ENCODE measurements at places on chromosomes 1 and 21. TPM values are rescaled to one million over a fixed set of nuclear protein-coding genes. Genes with fewer than 3 reads are reported as not detected.

GRCh38 chr1:155210314-155211104 is 2.0 kb downstream of the MTX1 start:
- peak overlapping the region; percentile 83 for H3K4me3 ChIP-seq

DNA sequence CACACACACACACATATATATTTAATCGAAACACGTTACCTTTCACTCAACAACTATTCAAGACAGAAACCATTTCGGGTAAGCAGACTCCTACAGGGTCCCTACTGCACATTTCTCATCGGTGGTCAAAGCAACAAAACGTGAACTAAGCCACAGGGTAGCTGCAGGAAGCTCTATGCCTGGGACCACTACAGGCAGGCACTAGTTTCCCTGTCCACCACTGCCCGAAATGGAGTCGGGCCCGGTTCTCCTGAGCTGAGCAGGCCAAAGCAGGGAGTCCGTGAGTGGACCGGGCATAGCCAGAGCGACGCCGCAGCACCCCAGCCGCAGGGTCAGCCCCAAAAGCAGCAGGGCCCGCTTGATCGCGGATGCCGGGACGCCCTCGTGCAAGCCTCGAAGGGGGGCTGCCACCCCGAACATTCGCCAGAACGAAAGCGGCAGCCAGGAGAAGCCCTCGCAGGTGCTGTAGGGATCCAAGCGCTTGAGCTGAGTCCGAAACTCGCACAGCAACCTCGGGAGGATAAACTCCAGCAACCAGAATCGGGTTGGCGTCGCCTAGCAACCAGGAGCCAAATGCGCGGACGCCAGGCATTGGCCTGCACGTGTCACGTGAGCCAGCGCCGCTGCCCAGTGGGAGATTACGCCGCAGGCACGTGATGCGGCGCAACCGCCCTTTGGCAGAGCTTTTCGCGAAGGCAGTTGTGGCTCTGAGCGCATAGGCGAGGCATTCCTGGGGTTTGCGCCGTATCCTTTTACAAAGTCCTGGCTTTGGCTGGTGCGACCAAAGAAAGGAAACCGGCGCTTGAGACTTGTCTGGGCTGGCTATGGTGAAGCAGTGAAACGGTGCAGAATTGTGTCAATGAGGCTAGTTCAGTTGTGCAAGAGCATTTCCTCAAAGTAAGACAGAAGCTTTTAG is 13.9 kb upstream of the DDI2 start:
- peak overlapping the region; percentile 33 for H3K27ac ChIP-seq
- peak overlapping the region; percentile 58 for H3K4me3 ChIP-seq
- peaks cover 11% of the 10 kb centered on the region for H3K4me1 ChIP-seq
- H3K36me3 ChIP-seq, result no peaks in the 10 kb centered on the region
- H3K27me3 ChIP-seq, result peaks cover 10% of the 10 kb centered on the region
- peak; percentile 96 for DNase-seq

DNA sequence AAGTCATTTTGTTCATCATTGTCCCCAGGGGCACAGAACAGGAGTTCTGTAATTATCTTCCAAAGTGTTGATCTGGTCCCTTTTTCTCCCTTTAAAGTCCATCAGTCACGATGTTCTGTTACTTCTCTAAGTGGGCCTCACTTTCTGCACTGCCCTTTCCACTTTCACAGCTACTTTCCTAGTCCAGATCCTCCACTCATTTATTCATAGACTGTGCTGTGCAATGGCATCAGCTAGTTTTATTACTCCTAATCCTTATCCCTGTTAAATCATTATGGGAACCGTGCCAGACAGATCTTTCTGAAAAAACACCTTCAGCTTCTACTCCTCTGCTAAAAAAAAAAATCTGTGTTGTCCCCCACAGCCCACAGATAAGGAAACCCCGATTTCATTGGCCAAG is 64.0 kb upstream of the BCL10 start:
- H3K27me3 ChIP-seq, result peaks cover 52% of the 10 kb centered on the region
- H3K27ac ChIP-seq, result no peak overlapping the region
- DNase-seq, result no peak
- H3K4me1 ChIP-seq, result no peaks in the 10 kb centered on the region
- H3K4me3 ChIP-seq, result no peak overlapping the region

GRCh38 chr1:59128239-59128736 is 168.6 kb upstream of the FGGY start:
- H3K4me3 ChIP-seq, result no peak overlapping the region
- H3K4me1 ChIP-seq, result peaks cover 18% of the 10 kb centered on the region
- H3K36me3 ChIP-seq, result peaks cover 8% of the 10 kb centered on the region
- H3K27ac ChIP-seq, result no peak overlapping the region
- H3K27me3 ChIP-seq, result peaks cover 5% of the 10 kb centered on the region

DNA sequence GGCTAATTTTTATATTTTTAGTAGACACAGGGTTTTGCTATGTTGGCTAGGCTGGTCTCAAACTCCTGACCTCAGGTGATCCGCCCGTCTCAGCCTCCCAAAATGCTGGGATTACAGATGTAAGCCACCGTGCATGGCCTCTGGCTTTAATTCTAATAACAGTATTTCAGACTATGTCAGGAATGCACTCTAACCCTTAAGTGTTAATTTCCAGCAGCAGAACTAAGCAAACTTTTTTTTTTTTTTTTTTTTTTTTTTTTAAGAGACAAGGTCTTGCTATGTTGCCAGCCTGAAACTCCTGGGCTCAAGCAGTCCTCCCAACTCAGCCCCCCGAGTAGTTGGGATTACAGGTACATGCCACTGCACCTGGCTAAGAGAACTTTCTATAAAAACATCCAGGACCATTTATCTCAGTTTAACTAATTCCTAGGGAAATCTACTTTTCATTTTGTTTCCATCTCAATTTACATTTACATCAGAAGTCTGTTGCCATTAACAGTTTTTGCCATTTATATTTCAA is 6.5 kb downstream of the DCAF8 start:
- H3K4me3 ChIP-seq, result no peak overlapping the region
- peaks cover 24% of the 10 kb centered on the region for H3K36me3 ChIP-seq
- no peaks in the 10 kb centered on the region for H3K27me3 ChIP-seq
- H3K4me1 ChIP-seq, result peaks cover 35% of the 10 kb centered on the region
- no peak overlapping the region for H3K27ac ChIP-seq

- peaks cover 54% of the 10 kb centered on the region for H3K4me1 ChIP-seq
- peaks cover 38% of the 10 kb centered on the region for H3K36me3 ChIP-seq
- H3K4me3 ChIP-seq, result peak overlapping the region; percentile 99
- DNase-seq, result no peak
- peak overlapping the region; percentile 24 for H3K27ac ChIP-seq
- H3K27me3 ChIP-seq, result no peaks in the 10 kb centered on the region
These were observed 1.5 kb downstream of the UBE2G2 start for GRCh38 chr21:44800103-44800502.

DNA sequence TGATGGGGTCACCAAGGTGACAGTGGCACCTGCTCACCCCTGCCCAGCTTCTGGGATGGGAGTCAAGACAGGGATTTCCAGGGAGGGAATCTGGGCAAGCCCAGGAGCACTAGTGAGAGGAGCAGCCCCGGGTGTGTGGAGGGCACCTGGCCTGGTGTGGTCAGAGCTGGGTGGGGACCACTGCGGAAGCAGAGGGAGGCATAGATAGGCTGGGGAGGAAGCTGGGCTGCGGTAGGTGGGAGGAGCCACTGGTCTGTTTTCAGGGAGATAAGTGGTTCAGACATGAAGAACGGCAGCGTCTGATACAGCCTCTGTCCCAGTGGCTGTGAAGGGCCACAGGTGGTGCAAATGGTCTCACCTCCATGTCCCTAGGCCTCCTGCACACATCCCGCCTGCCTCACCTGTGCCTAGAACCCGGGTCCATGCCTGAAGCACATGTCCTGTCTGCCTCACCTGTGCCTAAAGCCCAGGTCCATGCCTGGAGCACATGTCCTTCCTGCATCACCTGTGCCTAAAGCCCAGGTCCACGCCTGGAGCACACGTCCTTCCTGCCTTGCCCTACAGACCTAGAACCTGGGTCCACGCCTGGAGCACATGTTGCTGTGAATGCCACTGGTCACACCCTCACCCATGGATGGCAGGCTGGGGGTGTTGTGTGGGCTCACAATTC is 325.9 kb upstream of the AJAP1 start:
- H3K4me1 ChIP-seq, result no peaks in the 10 kb centered on the region
- no peak overlapping the region for H3K27ac ChIP-seq
- DNase-seq, result no peak
- H3K27me3 ChIP-seq, result no peaks in the 10 kb centered on the region

- peaks cover 4% of the 10 kb centered on the region for H3K27me3 ChIP-seq
- H3K36me3 ChIP-seq, result peaks cover 2% of the 10 kb centered on the region
- H3K4me1 ChIP-seq, result peaks cover 23% of the 10 kb centered on the region
- no peak for DNase-seq
These were observed 111.4 kb downstream of the TBX19 start for GRCh38 chr1:168391851-168392681.

DNA sequence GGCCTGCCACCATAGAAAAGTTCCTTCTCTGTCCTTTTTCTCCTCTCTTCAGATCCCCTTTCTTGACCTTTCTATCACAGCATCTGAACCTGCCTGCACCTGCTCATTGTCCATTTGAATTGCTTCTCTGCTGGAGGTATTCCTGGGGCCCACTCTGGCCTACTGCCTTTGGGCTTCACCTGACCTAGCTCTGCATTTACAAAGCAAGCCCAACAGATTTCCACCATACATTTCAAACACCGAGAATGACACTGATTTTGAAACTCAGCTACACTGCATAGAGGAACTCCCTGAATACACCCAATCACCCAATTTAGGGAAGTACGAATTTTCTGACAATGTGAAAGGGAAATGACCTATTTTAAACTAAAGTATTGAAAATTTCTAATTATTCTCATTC is 284.5 kb upstream of the USP25 start:
- H3K36me3 ChIP-seq, result no peaks in the 10 kb centered on the region
- H3K27ac ChIP-seq, result no peak overlapping the region
- H3K4me1 ChIP-seq, result peaks cover 4% of the 10 kb centered on the region
- no peaks in the 10 kb centered on the region for H3K27me3 ChIP-seq
- DNase-seq, result no peak

DNA sequence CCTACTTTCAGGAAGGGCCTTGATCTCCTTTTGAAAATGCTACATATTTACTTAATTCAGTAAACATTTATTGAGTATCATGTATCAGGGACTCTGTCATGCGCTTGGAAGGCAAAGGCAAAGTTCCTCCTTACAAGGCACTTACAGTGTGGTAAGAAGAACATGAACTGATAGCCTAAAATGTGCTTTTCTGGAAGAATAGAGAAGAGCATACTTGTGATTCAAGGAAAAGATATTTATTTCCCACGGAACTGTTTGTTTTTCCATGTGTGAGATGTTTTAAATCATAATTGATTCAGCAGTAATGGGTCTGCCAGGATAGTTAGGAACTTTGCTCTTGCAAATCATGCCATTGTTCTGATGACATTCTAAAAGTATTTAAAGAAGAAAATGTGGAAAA is 110.1 kb upstream of the ZNHIT6 start:
- no peaks in the 10 kb centered on the region for H3K36me3 ChIP-seq
- no peaks in the 10 kb centered on the region for H3K27me3 ChIP-seq
- no peak overlapping the region for H3K4me3 ChIP-seq
- H3K4me1 ChIP-seq, result no peaks in the 10 kb centered on the region
- H3K27ac ChIP-seq, result no peak overlapping the region

GRCh38 chr1:86357796-86358195 is 38.3 kb downstream of the ODF2L start:
- no peaks in the 10 kb centered on the region for H3K27me3 ChIP-seq
- no peaks in the 10 kb centered on the region for H3K4me1 ChIP-seq
- no peak overlapping the region for H3K4me3 ChIP-seq
- H3K36me3 ChIP-seq, result peaks cover 29% of the 10 kb centered on the region
- H3K27ac ChIP-seq, result no peak overlapping the region

- peak overlapping the region; percentile 81 for H3K27ac ChIP-seq
- peaks cover 3% of the 10 kb centered on the region for H3K27me3 ChIP-seq
- H3K4me3 ChIP-seq, result peak overlapping the region; percentile 27
- DNase-seq, result peak; percentile 75
- peaks cover 1% of the 10 kb centered on the region for H3K36me3 ChIP-seq
- peaks cover 45% of the 10 kb centered on the region for H3K4me1 ChIP-seq
These were observed 3.3 kb upstream of the SSBP3 start for GRCh38 chr1:54409156-54410142.

- no peak overlapping the region for H3K4me3 ChIP-seq
- no peak for DNase-seq
- no peak overlapping the region for H3K27ac ChIP-seq
- no peaks in the 10 kb centered on the region for H3K36me3 ChIP-seq
- H3K4me1 ChIP-seq, result no peaks in the 10 kb centered on the region
These were observed 37.2 kb downstream of the TTLL7 start for GRCh38 chr1:83961571-83962295.

- peak overlapping the region; percentile 78 for H3K27ac ChIP-seq
- DNase-seq, result no peak
- no peaks in the 10 kb centered on the region for H3K27me3 ChIP-seq
- no peak overlapping the region for H3K4me3 ChIP-seq
- H3K36me3 ChIP-seq, result peaks cover 35% of the 10 kb centered on the region
These were observed 58.0 kb downstream of the PGM1 start for GRCh38 chr1:63651161-63651701.

The C1orf87 gene
- total RNA-seq, result not detected

The LRRC3 gene
- total RNA-seq, result 2.3 TPM

The DIO1 gene
- not detected for total RNA-seq

The BGLAP gene
- 1.0 TPM for total RNA-seq

The NBL1 gene
- total RNA-seq, result 39.4 TPM

The EFCAB7 gene
- 5.4 TPM for total RNA-seq

The PRELP gene
- not detected for total RNA-seq

The RHD gene
- not detected for total RNA-seq

Measured in activated CD8-positive, alpha-beta memory T cell treated with anti-CD3 and anti-CD28 coated beads, Interleukin-2, amount 10 ng/mL, durations not matched to agents 7 days and 5 days (primary cell).